CMK (cell line): ENCODE measurements at places on chromosomes 5 and 9.

DNA sequence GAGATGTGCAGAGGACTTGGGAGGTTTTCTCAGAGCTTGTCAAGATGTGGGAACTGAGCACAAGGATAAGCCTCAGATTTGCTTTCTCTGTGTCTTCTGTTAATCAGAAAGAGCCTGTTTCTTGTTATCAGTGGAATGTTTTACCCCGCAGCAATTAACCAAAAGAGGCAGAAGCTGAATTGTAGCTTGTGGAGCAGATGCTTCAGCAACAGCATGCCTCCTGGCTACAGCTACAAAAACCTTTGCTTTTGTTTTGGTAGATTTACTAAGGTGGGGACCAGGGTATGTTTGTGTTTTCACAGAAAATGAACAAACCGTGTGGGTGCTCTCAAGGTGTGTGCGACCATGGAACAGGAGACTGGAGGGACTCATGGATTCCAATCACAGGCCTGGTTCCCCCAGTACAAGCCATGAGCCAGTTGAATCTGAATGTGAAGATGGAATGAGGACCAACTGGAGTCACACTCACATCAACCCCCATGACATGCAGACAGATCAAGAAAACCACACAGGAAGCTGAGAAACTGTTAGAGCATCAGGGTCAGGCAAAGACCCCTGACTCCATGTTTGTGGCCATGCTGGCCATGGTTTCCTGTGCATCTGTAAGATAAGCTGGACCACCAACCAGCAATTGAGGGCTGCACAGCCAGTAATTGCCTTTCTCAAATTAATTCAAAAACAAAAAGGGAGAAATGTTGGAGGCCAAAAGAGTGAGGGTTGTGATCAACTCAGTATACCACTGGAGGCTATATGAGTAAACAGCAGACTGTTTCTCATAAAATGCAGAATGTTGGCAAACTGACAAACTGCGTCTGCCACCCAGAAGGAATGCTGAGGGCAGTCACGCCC is 6.9 kb downstream of the UGT3A2 start:
- no peak for DNase-seq

- no peak for DNase-seq
Observed at GRCh38 chr5:34706084-34706483, 50.0 kb downstream of the RAI14 start.

GRCh38 chr5:178477802-178478201 is 112.4 kb downstream of the COL23A1 start:
- no peak for DNase-seq

GRCh38 chr9:27581826-27582225 is 8.5 kb upstream of the C9orf72 start:
- no peak for DNase-seq

GRCh38 chr5:38466424-38467189 is 89.8 kb downstream of the LIFR start:
- DNase-seq, result no peak

- no peak for DNase-seq
Observed at GRCh38 chr9:81531511-81531910, 157.8 kb downstream of the TLE1 start.

GRCh38 chr5:144465441-144465840 is 294.8 kb downstream of the KCTD16 start:
- DNase-seq, result no peak

DNA sequence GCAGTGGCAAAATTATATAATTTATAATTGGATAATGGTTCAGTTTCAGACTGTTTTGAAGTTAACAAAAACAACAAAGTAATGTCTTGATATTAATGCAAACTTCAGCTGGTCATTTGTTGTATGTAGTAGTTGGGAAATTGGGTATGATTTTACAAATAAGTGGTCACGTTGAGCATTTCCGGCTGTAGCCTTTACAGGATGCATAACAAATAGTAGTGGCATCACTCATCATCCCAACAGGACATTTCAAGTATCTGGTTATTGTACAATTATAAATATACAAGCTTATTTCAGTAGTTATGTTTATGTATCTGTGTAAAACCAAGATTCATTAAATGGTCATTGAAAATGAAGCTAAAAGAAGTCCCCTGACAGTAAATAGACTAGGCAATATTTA is 72.9 kb downstream of the SMIM15 start:
- no peak for DNase-seq

GRCh38 chr9:132663117-132663516 is 6.7 kb downstream of the DDX31 start:
- no peak for DNase-seq

DNA sequence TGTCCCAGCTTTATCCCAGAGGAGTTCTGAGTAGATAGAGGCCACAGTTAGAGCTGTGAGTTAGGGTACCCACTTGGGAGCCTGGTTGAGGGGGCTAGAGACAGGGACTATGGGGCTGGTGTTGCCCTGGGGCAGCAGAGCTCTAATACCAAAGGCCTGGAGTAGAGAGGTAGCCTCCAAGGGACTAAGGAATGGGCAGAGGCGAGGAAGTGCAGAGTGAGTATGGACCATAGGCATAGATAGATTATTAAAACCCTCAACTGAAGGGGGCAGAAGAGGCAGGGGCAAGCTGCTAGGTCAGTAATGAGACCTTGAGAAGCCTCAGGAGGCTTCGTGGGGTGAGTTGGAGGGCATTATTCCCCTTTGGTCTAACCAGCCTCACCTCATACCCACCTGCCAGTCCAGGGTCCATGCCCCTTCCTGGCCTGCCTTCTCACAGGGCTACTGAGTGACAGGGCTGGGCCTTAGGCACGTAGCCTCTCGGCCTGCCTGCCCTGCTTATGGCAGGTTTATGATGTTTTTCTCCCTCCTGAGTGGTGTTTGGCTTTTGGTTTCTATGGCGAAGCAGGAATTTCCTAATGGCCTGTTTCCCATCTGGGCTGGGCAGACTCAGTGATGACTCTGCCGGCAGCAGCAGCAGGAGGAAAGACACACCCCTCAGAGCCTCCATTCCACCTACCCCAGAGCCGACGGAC is 8.0 kb downstream of the PDLIM4 start:
- DNase-seq, result no peak

DNA sequence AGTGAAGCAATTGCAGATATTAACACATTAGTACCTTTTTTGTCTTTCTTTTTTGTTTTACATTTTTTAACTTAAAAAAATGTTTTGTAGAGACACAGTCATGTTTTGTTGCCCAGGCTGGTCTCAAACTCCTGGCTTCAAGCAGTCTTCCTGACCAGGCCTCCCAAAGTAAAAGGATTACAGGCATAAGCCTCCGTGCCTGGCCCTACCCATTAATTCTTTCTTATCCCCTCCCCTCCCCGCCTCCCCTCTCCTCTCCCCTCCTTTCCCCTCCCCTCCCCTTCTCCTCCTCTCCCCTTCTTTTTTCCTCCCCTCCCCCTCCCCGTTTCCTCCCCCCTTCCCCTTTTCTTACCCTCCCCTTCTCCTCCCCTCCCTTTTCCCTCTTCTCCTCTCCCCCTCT is 182.4 kb downstream of the FER start:
- no peak for DNase-seq

GRCh38 chr5:136332223-136333015 is 32.9 kb downstream of the TRPC7 start:
- DNase-seq, result no peak

DNA sequence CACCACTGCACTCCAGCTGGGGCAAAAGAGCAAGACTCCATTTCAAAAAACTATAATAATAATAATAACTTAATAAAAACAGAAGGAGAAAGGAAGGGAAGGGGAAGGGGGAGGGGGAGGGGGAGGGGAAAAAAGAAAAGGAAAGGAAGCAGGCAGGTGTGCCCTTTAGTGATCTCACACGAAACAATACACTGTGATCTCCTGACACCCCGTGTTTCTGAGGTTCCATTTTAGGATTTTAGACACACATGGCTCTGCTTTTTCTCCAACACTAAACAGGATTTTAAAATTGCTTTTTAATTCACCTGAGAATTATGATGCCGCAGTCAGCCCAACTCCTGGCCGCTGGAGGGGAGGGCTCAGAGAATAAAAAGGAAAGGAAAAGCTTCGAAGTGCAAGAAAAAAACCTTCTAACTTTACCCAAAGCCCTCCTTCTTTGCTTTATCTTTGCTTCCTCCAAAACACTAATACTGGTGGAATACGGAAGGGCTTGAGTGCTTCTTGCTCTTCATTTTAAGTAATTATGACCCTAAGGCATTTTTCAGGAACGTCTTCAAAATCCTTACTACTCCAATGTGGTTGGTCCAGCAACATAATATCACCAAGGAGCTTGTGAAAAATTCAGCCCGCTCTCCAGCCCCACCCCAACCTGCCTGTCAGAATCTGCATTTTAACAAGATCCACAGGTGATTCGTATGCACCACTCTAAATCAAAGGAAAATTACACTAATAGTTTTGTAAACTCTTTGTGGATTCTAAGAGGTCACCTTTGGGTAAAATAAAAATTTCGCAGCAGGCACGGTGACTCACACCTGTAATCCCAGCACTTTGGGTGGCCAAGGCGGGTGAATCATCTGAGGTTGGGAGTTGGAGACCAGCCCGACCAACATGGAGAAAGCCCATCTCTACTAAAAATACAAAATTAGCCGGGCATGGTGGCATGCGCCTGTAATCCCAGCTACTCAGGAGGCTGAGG is 66.0 kb downstream of the MYO10 start:
- DNase-seq, result no peak

- no peak for DNase-seq
Observed at GRCh38 chr9:86580688-86581087, 226.5 kb upstream of the TUT7 start.

DNA sequence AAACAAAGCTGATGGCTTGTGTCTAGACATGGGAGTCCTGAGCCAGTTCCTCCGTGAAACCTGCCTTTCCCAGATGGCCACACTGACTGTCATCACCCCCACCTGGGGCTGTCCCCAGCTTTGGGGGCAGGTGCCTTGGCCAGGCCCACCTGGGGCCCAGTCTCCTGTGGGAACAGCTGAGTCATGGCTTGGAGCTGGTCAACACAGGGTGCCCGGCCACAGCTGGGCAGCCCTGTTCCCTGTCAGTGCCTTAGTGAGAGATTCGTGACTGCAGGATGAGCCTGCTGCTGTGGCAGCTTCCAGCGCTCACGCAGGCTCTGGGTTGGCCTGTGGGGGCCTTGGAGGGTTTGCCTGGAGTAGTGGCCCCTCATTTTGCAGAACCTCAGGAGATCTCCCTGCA is 56.5 kb downstream of the COL5A1 start:
- no peak for DNase-seq

DNA sequence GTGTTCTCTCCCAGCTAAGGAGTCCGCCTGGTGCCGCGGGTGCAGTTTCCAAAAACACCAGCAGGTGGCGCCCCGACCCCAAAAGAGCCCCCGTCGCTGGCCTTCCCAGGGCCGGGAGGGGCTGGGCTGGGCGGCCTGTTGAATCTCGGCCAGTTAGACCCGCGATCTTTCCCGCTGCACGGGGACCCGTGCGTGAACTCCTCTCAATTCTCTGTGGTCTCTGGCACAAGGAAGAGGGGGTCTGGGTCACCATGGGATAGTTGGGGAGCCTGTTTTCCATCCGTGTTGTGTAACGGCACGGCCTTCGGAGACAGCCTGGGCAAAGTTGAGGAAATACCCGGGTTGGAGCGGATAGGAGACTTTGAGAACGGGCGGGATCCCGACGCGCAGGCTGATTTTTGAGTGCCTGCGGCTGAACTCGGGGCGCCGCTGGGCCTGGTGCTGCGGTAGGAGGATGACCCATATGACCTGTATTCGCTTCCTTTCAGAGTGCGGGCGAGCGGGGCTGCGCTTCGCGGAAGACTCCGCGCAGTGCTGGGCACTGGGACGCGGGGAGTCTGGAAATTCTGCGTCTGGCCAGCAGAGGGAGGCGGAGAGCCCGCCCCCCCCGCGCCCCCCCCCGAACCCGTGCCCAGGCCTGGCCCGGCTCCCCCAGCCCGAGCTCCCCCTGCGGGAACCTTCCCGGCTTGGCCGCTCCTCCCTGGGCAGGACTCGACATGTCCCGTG is 7.9 kb upstream of the PSD2 start:
- DNase-seq, result no peak

DNA sequence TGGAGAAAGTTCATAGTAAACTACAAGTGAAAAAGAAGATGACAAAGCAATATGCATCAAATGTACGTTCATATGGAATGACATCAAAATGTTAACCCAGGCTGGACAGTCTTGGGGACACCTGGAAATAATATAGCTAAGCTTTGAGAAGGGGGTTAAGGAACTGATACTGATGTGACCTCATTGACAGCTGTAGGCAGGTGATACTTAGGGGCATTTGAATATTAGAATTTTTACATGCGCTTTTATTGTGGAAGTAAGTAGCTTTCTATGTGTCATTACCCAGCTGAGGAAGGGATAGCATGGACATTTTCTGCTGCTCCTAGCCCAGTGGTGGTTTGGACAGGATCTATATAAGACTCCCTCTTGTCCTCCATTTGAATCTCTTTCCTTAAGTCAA is 299.7 kb downstream of the CWC27 start:
- DNase-seq, result no peak

- DNase-seq, result no peak
Observed at GRCh38 chr9:34010979-34011378, 37.7 kb downstream of the UBAP2 start.

DNA sequence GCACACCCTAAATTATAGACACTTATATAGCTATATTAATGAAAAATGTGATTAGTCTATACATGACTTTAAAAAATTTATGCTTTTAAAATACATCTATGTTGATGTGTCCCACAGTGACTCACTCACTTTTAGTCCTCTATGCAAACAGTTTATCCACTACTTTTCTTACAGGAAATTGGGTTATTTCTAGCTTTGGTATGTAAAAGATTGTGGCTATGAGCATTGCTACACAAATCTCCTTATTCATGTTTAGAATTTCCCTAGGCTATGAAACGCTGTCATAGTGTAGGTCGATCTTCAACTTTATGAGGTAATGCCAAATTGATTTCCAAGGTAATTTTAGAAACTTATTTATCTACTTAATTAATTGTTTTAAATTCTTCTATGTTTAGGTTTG is 687.4 kb downstream of the PRR16 start:
- DNase-seq, result no peak

DNA sequence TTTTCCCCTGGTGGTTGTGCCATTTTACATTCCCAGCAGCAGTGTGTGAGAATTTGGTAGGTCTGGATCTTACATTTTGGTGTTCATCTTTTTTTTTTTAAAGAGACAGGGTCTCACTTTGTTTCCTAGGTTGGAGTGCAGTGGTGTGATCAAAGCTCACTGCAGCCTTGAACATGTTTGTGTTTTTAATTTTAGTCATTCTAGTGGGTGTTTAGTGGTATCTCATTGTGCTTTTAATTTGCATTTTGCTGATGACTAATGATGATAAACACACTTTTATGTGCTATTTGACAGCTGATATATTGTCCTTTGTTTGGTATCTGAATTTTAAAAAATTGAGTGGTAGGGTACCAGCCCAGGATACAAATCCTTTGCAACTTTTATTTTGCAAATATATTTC is 53.4 kb upstream of the POMT1 start:
- no peak for DNase-seq

GRCh38 chr9:28883234-28883633 is 1310.0 kb upstream of the C9orf72 start:
- DNase-seq, result no peak

DNA sequence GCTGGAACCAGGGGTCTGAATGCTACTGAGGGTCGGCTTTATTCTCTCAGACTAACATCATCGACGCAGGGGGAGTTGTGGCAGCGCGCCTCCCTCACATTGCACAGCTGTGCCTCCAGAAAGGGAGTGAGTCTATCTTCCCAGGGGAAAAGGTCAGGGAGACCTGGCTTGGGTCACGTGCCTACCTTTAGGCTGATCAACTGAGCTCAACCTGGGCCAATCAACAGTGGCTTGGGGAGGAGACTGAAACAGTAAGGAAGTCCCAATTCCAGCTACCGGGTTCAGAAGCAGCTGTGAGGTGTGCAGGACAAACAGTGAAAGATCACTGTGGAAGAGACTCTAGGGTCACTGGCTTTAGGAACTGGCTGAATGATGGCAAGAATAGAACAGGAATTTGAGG is 14.3 kb downstream of the SNX30 start:
- no peak for DNase-seq
